SW 1271 (cell line): ENCODE measurements at places on chromosomes 3 and 15.

DNA sequence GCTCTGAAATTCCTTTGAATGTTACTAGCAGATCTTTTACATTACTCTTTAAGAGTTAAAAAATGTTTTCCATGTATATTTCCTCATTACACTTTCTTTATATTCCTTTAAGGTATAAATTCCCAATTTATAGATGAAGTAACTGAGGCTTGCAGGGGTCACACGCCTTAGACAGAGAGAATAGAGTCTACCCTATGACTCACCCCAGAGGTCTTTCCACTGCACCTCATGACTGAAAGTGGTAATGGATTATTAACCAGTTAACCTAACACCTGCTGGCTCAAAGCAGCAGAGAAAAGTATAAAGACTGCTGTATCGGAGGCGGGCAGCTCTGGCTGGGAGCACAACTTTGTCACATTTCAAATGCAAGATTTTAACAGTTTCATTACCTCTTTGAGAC, 37.7 kb downstream of the LDHAL6B start:
- no peak for DNase-seq

DNA sequence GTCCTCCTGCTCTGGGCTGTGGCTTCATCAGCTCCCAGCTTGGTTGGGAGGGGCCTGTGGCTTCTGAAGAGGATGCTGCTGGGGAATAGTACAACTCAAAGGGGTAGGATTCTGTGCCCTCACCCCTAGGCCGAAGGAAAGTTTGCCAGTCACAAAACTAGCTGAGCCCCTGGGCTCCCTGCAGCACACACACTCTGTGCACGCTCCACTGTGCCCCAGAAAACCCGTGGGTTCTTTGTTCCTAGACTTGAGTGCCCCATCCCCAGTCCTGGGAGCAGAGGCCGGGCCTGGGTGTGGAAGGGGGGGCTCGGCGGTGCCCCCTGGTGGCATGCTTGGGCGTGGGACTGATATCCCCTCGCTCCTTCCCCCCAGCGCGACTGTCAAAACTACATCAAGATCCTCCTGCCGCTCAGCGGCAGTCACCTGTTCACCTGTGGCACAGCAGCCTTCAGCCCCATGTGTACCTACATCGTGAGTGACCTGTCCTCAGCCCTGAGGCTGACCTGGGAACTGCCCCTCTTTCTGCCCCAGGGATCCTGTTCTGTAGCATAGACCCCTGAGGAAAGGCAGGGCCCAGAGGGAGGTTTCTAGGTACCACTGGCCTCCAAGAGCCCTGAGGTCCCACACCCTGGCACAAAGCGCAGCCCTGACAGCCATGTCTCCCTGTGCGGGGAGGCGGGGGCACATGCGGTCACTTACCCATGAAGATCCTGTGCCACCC, 14.2 kb downstream of the CIB1 start:
- no peak for DNase-seq

GRCh38 chr3:124250053-124250452, 258.1 kb upstream of the ROPN1 start:
- DNase-seq, result no peak

DNA sequence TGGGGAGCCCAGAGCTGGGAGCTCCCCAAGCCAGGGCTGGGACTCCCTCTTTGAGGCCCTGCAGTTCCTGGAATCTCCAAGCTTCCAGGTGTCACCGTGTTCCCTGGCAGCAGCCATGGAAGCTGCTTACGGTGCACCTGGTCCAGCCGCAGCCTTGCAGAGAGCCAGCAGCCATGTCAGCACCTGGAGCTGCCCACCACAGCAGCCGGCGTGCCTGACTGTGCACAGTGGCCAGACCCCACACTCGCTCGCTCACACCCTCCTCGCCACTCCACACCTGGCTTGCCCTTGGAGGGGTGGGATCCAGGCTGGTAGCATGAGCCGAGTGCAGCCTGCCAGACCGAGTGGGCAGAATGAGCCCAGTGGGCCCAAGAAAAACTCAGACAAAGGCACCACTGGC, 14.8 kb upstream of the HTR3E start:
- no peak for DNase-seq

- DNase-seq, result no peak
Measured at GRCh38 chr3:59150039-59150438, 100.2 kb upstream of the CFAP20DC start.

GRCh38 chr15:43330780-43331087, 361 bp upstream of the LCMT2 start:
- DNase-seq, result no peak

DNA sequence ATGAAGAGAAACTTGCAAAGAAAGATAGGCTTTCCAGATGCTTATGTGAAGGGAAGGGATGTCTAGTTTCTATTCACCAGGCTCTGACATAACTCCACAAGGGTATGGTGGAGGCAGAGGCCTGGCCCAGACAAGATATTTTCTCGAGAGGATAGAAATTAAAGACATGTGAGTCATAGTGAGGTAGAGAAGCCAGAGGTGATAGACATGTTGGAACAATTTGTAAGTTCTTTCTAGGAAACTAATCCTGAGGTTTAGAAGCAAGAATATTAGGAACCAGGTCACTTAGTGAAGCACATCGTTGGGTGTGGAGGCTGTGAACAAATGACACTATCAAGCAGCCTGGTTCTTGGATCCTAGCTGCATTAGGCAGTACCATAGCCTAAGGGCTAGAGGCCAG, 176.9 kb downstream of the BBX start:
- no peak for DNase-seq

GRCh38 chr3:146218880-146219866, 31.7 kb downstream of the PLSCR4 start:
- DNase-seq, result no peak

GRCh38 chr15:82963471-82964341, 11.2 kb upstream of the HOMER2 start:
- no peak for DNase-seq

GRCh38 chr3:186798239-186798874, 7.9 kb downstream of the RFC4 start:
- DNase-seq, result no peak

GRCh38 chr3:75295013-75295412, 369.1 kb upstream of the FRG2C start:
- no peak for DNase-seq

DNA sequence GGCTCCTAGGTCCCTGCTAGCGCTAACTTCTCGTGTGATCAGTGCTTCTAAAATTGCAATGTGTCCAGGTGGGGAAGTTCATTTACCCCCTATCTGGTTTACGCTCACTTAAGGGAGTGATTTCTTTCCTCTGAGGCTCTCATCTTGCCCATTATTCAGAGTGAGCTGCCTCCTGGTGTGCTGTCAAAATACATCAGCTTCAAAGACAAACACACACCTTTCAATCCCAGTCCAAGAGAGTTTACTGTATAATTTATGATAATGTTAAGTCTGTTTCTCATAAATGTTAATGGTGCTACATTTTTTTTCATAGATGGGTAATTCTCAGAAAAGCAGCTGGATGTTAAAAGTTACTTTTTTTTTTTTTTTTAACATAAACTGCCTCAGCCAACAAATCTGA, 112.3 kb downstream of the RORA start:
- DNase-seq, result no peak

- DNase-seq, result no peak
Measured at GRCh38 chr3:55708242-55708641, 221.1 kb upstream of the WNT5A start.

DNA sequence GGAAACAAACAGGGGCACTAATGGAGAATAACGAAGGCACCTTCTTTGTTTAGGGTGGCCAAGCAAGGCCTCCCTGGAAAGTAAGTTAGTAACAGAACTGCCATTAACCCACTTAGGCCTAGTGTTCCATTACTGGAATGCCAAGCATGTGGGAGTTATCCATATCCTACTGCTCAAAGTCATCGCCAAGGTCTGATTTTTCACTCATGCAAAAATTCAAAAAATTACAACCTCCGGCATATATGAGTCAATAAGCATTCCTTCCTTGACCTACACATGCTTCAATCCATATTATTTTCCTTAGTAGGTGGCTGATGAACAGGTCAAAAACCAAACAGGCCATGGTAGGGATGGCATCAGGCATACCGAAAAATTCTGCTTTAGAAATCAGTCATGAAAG, 1097.2 kb downstream of the FHIT start:
- DNase-seq, result no peak

- DNase-seq, result no peak
Measured at GRCh38 chr15:58588096-58588495, 156.3 kb downstream of the LIPC start.

- DNase-seq, result no peak
Measured at GRCh38 chr15:82551646-82552247, 11.5 kb upstream of the RPS17 start.

DNA sequence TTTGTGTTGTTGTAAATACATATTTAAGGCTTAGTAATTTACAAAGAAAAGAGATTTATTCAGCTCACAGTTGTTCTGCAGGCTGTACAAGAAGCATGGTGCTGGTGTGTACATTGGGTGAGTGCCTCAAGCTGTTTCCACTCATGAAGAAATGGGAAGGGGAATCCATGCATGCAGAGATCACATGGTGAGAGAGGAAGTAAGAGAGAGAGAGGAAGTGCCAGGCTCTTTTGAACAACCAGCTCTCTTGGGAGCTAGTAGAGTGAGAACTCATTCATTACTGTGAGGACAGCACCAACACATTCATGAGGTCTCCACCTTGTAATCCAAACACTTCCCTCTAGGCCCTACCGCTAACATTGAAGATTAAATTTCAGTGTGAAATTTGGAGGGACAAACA, 909.2 kb downstream of the NSUN3 start:
- DNase-seq, result no peak

GRCh38 chr15:76636059-76636458, 269.1 kb downstream of the SCAPER start:
- DNase-seq, result no peak

DNA sequence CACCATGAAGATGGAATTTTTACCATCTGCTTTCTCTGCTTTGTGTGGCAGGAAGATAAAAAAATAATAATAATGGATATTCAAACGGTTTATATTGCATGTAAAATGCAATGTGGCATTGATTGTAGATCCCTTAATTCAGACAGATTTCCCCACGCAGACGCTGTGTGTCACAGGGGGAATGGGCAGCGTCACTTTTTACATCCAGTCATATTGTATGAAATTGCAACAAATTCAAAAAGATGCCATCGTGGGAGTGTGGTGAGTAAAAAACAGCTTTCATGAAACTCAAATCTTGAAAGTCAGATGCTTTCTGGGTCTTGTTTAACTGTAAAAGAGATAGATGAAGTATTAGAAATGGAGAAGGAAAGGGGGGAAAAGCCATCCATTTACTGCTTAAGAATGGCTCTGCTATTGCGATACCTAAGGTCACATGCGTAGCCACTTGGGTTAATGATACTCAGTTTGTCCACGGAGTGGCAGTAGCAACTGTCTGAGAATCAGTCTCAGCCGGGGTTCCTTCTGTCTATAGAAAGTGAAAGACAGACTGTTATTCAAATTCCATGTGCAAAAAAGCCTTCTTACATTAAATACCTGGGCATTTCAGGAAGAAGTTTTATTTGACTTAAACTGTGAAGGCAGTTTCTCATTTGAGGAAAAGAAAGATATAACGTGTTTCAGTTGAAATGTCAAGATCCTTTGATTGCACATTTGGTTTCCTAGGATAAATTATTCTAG, 28.5 kb downstream of the BTD start:
- peak; percentile 64 for DNase-seq

DNA sequence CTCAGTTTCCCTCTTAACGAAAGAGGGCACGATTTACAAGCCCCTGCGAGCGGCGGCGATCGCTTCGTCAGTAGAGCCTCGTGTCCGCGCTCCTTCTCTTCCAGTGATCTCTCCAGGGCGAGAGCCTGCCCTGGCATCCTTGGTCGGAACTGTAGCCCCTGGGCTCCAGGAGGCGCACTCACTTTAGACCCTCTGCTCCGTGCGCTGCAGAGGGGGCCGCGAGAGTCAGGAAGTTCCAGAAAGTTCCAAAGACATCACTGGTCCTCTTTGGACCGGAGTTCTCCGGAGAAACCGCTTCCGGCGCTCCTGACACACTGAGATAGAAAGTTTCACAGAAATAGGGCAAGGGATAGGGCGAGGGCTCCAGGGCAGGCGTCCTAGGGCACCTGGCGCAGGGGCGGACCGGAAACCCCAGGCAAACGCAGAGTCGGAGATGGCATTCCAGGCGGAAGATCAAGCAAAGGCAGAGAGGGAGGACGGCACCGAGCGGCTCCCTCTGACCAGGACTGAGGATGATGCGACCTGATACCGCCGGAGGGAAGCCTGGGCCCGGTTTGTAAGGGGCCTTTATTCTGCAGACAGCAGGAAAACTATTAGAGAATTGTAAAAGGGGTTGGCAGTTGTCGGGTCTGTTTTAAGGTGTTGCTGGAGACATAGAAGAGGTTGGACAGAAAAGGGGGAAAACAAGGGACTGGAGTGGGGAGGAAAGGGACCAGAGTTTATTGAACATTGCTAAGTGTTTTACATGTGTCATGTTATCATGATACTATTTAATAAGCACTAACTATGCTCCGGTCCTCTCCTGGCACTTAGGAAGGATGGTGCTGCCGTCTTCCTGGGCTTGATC, 1.3 kb upstream of the CPEB1 start:
- no peak for DNase-seq

GRCh38 chr15:81941479-81941878, 104.3 kb downstream of the MEX3B start:
- no peak for DNase-seq

GRCh38 chr3:8324747-8325146, 176.9 kb upstream of the LMCD1 start:
- peak; percentile 35 for DNase-seq

DNA sequence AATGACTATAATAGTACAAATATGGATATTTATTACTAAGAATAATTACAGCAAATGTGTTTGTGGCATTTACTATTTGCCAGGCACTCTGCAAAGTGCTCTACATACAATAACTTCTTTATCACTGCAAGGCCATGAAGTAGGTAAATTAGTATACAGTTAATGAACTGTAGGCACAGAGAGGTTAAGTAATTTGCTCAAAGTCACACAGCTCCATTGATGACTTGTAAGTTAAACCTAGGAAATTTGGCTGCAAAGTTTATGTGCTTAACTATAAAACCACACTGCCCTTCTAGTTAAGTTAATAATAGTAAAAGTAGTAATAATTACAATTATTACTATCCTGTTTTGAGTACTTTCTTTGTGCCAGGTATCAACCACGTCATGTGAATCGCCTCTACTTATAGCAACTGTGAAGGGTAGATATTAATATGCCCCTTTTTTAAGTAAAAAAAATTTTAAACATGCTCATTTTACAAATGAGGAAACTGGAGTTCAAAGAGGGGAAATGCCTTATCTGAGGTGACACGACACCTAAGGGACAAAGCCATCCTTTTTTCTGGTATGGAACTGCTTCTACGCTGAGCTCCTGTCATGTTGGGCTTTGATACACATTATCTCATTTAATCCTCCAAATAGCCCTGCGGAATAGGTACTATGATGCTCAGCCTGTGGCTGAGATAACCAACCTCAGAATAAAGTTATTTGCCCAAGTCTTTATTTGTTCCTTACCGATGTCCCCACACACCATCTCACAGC, 8.5 kb downstream of the BHLHE40 start:
- DNase-seq, result no peak

GRCh38 chr3:131356006-131356595, 25.5 kb upstream of the NUDT16 start:
- DNase-seq, result no peak

DNA sequence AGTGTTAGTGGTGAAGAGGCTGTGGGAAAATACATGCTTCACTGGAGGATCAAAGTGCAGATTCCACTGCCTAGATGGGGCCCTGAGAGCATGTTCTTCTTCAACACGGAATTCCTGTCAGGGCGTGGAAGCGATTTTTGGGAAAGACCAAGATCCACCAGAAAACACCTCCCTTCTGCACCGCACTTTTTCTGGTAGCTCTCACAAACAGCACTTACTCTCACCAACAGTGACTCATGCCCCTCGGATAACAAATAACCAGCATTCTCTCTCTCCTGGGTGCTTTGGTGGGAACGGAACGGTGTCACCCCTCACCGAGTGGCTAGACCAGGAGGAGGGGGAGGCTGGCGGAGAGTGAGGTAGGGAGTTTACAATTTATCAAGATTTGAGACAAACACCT, 40.1 kb downstream of the ADAMTSL3 start:
- DNase-seq, result no peak
